ENCODE measurements at places on chromosomes 4 and X.

DNA sequence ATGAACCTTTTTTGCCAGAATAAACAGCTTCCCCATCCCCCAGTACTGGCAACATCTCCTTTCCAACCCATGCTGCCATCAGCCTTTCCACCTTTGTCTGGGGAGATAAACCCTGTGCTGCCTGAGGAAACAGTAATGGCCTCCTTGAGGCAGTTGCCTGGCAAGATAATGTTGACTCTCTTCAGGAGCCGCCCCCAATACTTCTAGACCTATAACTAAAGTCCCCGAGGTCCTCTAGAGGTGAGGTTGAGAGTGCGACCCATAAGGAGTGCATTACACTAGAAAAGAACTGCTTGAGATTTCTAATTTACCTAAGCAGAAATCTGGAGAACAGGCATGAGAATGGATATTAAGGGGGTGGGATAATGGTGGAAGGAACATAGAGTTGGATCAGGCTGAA, 963.2 kb upstream of the PCDH7 start:
- DNase-seq: no peak

DNA sequence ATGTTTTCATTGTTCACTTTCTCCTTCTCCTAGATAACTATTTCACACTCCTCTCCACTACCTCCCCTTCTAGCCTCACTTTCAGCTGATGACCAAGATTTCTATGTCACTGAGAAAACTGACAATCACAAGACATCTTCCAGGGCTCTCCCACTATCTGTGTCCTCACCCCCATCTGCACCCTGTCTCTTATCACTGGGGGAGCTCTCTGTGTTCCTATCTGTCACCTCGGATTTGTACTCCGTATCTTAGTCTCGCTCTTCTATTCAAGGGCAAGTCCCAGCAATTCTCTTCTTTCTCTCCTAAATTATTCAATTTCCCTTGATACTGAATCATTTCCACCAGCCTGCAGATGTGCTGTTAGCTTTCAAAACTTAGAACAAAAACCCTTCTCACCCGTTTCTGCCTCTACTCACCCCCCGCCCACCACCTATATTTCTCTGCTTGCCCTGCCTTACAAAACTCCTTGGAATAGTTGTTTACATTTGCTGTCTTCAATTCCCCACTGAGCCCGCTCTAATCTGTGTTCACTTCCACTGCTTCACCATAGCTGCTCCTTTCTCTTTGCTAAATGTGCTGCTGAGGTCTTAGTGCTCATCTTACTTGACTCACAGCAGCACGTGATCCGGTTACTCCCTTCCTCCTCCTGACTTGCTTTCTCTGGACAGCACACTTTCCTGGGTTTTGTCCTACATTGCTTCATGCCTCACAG, 293.2 kb downstream of the UNC5C start:
- no peak for DNase-seq

GRCh38 chr4:145099653-145100052, 1.5 kb downstream of the ABCE1 start:
- DNase-seq: no peak

DNA sequence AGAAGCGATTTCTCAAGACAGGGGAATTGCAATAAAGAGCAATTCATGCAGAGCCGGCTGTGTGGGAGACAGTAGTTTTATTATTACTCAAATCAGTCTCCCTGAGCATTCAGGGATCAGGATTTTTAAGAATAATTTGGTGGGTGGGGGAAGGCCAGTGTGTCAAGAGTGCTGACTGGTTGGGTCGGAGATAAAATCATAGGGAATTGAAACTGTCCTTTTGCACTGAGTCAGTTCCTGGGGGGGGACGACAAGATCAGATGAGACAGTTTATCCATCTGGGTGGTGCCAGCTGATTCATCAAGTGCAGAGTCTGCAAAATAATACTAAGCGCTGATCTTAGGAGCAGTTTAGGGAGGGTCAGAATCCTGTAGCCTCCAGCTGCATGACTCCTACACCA, 502.4 kb downstream of the NLGN4X start:
- DNase-seq: no peak

- DNase-seq: no peak
Measured at GRCh38 chrX:68723491-68724155, 76.2 kb downstream of the STARD8 start.

DNA sequence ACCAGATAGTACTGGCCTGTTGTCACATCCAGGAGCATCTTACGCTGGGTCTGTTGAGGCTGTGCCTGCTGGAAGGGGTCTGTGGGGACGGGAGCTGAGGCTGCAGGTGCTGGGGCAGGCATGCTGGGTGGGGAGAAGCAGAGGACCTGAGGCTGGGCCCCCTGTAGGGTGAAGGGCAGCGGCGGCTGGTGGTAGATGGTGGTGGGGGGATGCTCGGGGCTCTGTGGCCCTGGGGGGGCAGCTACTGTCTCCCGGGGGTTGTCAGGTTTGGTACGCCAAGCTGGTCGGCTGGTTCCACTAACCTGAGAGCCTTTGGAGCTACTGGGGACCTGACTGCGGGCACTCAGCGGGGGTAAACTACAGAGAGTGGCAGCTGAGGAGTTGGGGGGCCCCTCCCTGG, 7.8 kb downstream of the C4orf54 start:
- no peak for DNase-seq

- no peak for DNase-seq
Measured at GRCh38 chr4:133062851-133063250, 86.2 kb upstream of the PCDH10 start.

- DNase-seq: no peak
Measured at GRCh38 chr4:55458164-55458563, 62.4 kb downstream of the TMEM165 start.

GRCh38 chr4:102684610-102685052, 76.1 kb downstream of the MANBA start:
- no peak for DNase-seq

- DNase-seq: no peak
Measured at GRCh38 chr4:26496207-26496783, 6.0 kb upstream of the CCKAR start.

GRCh38 chrX:151393514-151393913, 3.5 kb upstream of the VMA21 start:
- DNase-seq: no peak

DNA sequence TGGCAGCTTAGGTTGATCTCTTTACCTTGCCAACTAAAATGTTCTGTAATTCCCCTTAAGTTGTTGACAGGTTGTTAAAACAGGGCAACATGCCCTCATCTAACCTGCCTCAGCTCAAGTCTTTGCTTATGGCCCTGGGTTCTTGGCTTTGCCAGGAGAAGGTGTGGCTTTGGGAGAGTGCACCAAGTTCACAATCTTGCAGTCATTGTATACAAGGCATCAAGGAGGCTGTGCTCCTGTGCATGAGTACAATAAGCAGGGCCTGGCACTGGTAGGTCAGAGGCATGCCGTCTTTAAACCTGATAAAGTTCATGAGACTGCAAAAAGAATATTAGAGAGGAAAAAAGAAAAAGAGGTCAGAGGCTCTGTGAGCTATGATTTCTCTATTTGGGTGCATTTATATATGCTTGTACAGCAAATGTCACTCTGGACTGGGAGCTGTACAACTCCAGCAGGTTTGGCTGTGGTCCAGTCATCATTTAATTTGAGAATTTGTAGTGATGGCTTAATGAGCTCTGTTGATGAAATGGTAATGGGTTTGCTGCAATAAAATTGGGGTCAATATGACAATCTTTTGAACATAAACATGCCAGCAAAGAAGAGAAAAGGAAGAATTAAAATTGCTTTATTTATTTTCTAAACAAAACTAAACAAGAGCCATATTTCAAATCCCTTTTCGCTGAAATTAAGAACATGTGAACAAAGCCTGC, 30.3 kb downstream of the AREG start:
- DNase-seq: no peak

DNA sequence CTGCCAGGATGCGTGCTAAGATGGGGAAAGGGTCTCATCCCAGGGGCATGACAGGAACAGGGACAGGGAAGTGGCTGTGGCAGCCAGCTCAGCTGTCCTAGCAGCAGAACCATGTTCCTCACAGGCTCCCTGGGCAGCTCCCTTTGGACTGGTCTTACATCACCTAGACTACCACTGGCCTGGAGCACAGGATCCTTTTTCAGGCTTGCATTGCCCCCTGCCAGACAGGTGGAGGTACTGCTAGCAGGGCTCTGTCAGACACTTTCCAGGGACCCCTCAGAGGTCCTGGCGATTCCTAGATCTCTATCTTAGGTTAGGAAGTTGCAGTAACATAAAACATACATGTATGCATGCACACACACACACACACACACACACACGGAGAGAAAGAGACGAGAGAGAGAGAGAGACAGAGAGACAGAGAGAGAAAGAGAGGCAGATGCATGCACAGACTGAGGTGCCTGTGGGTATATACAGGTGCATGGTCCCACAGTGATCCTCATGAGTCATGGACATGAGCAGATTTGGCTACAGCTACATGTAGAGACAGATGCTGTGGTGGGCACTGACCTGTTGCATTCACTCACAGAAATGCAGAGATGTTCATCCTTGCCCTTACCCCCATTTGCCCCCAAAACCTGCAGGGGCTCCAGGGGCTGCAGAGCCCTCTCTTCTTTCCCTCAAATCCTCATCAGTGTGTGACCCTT, 63.6 kb downstream of the STARD8 start:
- no peak for DNase-seq

DNA sequence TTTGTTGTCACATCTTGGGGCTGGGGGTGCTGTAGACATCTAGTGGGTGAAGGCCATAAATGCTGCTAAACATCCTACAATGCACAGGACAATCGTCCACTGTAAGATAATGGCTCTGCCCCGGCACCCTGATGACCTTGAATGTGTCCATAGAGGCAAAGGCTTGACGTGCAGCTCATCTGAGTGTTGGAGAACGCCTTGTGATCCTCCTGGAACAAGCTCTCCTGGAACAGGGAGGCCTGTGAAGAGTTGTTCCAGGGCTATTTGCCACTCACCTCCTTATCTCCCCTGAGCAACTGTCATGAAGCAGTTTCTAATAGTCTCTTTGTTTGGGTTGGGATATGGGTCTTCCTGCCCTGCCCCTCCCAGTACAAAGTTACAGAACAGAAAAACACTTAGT, 15.2 kb upstream of the PCYT1B start:
- no peak for DNase-seq

- DNase-seq: no peak
Measured at GRCh38 chrX:131549011-131549410, 5.1 kb downstream of the OR13H1 start.

DNA sequence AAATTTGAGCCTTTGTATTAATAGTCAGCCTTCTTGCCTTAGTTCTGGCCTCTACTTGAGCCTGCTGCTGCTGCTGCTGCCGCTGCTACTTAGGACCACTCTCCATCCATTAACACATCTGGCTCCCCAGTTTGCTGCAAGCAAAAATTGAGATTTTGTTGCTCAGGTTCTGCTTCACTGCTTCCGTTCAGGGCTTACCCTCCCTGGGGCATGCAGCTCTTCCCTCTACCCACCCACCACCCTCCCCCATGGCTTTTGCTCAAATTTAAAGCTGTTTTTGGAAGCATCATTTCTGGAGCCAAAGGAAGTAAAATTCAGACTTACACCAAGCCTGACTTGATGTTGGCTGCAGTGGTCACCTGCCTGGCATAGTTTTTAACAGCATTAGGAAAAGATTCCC, 28.9 kb upstream of the FRMPD3 start:
- DNase-seq: no peak

DNA sequence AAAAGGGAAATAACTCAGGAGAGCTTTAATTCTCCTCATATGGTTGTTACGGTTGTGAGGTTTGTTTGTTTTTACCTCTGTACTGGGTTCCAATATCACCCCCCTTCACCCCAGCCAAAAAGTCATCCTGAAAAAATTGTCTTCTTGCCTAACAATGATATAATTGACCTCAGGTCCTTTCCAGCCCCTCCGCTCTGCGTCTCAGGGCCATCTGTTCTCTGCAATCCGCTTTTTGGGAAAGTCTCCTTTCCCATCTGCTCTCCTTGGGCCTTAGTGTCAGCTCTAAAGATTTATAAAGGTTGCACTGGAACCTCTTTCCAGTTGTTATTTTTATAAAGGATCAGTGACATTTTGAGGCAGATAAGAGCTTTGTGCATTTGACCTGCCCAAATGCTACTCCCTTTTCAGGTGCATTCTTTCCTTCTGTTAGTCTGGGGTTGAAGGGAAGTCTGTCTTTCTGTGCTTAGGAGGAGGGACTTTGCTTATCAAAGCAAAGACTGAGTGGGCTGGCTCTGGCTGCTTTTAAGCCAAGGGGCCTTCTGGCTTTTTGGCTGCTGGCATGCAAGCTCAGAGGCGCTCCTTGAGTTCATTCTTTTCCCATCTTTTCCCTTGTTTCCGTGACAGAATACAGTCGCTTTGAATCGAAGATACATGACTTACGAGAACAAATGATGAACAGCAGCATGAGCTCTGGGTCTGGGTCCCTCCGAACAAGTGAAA, 34.1 kb downstream of the DLG3 start:
- no peak for DNase-seq

DNA sequence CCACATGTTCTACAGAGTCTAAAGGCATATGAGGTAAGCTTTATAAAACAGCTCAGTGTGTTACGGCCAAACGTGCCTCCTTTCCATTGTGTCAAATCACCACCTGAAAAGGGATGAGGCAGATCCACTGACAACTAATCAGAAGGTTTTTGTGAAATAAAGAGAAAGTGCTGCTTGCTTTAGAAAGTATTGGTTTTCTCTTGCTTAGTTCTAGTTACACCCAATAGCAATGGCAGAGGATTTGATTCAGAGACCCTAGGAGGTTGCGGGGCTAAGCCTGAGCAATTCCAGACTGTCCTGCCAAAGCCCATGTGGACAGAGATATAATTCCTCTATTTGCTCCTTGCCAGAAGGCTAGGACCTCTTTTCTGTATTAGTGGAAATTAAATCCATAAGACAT, 125.5 kb downstream of the SPRY1 start:
- no peak for DNase-seq

GRCh38 chr4:38386654-38387188, 277.3 kb upstream of the KLF3 start:
- DNase-seq: no peak

DNA sequence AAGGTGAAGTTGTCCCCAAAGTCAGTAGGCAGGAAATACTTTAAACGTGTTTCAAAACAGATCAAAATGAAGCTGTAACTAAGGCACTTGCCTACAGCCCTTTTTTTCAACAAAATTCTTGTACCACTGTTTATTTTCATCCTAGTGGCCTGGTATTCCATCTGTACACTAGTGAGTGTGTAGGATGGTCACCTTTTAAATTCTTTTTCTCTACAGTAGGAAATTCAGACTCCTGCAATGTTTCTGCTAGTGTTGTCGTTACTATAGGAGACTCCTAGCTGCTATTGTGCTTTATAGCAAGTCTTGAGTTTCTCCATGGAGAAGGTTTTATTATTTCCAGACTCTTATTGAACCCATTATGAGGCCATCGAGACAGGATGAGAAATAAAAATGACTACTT, 7.0 kb upstream of the NHS start:
- DNase-seq: no peak

- no peak for DNase-seq
Measured at GRCh38 chrX:24377195-24377594, 16.8 kb downstream of the SUPT20HL1 start.

All from activated CD4-positive, CD25-positive, alpha-beta regulatory T cell treated with anti-CD3 and anti-CD28 coated beads, Interleukin-2, amount 50 U/mL, for 72 hours (primary cell).